Cortex of kidney (tissue), 1 donor: ENCODE measurements at places on chromosomes 3 and 15.

- DNase-seq = no peak
Observed at GRCh38 chr15:43550527-43551363, 33.3 kb downstream of the MAP1A start.

DNA sequence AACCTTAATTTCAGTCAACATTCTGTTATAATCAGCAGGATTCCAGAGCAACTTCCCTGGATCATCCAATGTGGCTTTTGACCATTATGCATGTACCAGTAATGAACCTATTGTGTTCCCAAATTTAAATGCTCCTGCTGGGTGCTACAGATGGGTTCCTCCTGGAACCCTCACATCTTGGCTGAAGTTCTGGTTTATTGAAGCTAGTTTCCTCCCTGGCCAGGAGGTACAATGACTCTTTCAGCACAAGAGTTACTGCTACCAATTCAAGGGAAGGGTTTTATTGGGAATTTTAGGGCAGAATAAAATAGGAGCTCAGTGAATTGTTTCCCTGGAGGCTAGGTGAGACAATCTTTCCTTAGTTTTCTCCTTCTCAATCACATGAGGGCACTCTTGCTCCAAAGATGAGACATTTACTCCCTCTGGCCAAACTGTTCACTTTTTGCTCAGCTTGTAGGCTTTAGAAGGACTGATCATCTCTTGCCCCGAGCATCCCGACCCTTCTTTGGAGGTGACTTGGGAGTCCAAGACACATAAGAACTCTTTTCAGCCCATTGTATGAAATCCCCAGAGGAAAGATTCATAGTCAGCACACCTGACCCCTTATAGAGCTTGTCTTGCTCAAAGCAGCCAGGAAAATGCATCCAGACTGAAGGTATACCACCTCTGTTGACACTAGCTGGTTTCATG lies 8.8 kb upstream of the NPHP3 start:
- no peak for DNase-seq

- DNase-seq = no peak
Observed at GRCh38 chr15:48718646-48719045, 73.1 kb upstream of the FBN1 start.

DNA sequence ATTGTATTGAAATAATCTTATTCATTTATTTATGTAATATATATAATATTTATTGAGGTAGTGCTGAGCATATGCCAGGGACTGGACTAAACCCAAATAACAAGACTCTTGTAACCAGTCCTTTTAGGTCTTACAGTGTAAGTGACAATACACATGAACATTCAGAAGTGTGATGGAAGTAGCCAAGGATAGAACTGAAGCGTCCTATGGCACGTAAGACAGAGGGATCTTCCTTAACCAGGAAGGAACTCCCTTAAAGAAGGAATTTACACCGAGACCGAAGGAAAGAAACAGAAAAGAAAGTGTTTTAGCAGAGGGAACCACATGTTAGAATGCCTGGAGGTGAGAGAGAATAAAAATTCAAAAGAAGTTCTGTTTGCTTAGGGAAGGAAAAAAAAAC lies 23.6 kb upstream of the CLDN1 start:
- no peak for DNase-seq

- DNase-seq = no peak
Observed at GRCh38 chr15:38389924-38390542, 63.9 kb upstream of the FAM98B start.
